CD4-positive, alpha-beta T cell treated with Interleukin-4 for 4 hours (primary cell): ENCODE measurements at places on chromosomes 3 and 15.

GRCh38 chr3:69435274-69436265 is 49.7 kb upstream of the FRMD4B start:
- DNase-seq, result no peak

DNA sequence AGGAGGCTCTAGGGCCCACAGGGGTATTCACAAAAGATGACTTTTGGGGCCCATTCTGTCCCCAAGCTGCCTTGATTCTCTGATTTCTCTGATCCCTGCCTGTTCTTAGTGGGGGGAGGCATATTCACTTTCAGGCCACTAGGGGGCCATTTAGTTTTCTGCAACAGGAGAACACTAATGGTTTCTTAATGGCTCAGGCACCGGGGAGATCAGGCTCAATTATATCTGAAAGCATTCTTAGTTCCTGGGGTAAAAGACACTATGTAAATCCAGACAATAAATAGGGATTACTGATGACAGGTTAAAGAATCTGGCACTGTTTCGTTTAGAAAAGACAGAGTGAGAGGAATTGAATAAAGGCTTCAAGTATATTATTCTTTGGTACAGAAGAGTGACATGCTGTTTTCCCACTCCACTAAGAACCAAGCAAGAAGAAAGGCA is 2.5 kb upstream of the INAFM2 start:
- peak; percentile 77 for DNase-seq

DNA sequence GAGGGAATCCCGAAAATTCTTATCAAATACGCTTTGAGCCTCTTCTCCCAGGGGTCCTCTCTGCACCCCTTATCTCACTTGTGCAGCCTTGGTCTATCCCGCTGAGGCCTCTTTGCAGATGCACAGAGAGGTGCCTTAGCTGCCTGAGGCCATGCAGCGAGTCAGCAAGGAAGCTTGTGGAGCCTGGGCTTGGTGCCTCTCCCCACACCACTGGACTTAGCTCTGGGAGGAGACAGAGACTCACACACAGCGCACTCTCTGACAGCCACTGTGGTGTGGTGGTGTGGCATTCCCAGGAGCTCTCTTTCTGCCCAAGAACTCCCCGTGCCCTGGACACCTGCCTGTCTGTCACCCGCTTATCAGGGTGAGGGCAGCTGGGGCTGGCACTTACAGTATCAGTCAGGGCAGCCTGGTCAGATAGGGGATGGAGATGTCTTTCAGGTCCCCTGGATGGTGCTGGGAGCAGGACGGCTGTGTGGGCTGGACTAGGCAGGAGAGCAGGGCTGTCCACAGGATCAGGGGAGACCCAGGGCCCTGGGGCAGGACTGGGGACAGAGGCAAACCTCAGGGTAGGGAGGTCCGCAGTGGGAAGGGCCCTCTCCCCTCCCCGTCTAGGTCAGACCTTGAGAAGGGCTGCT is 10.2 kb upstream of the LINGO1 start:
- no peak for DNase-seq

DNA sequence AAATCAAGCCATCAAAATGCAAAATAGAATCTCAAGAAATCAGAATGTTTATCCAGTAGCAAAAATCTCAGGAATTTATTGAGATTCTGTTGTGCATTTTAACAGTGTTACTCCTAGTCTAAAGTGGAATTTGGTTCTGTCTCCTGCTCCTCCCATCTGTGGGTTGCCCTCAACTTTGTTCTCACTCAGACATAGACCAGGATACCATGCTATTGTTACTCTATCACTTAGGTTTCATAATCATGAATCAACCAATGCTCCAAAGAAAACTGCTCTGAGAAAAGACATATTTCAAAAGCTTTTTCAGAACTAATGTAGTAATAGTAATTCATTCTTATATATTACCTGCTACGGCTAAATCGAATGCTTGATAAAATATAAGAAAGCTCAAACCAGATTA is 274.7 kb downstream of the RBMS3 start:
- DNase-seq, result no peak

DNA sequence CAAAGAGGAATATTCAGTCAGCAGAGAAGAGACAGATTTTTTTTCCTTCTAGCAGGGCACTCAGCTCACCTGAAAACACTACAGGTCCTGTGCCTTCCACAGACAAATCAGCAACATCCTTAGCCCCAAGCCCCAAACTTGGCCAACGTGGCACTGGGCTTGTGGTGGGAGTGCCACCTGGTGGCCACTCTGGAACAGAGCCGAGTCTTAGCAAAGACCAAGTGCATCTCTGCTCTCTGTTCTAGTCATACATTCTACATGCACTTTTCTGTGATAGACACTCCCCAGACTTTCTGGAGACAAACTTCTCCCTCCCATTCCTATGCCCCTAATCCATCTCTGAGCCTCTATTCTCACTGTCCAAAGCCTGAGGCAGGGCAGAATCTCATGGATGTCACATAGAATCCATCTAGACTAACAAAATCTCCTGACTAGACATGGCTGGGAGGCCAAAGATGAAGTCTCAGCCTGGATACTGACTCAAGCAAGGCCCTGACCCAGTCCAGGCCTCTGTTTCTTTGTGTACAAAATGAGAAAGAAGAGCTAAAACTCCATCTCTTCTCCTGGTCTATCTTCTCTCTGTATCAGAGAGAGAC is 5.1 kb upstream of the SEMA7A start:
- peak; percentile 71 for DNase-seq

DNA sequence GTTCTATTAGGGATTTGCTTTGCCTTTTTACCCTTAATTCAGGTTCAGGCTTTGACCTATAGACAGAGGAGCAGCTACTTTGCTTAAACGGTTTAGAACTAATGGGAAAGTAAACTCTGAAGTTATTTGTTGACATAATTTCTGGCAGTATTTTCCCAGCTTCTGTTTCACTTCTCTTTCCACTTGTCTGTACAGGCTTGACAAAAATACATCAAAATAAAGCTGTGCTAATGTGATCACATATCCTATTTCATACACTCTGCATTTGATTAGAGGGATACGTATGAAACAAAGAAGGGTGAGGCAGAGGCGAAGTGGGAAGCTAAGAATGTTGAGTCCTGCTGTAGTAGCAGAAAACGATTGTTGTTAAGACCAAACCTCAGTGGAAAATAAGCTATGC is 389.1 kb upstream of the RARB start:
- no peak for DNase-seq

DNA sequence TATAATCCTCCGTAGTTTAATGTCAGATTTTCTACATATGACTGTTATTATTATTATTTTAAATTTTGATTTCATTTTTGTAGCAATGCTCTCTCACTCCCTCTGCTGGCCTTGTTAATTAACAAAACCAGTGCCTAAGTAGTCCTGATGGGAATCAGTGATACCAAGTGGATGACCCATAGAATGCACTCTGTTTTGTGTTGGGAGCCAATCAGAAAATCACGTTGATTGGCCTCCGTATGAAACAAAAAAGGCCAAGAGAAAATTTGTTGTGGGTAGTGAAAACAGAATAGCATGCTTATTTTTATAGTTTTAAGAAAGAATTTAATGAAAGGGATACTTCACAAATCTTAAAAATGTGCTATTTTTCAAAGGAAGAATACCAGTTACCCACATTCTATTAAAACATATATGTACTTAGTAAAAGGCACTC is 34.4 kb upstream of the MEIS2 start:
- no peak for DNase-seq

DNA sequence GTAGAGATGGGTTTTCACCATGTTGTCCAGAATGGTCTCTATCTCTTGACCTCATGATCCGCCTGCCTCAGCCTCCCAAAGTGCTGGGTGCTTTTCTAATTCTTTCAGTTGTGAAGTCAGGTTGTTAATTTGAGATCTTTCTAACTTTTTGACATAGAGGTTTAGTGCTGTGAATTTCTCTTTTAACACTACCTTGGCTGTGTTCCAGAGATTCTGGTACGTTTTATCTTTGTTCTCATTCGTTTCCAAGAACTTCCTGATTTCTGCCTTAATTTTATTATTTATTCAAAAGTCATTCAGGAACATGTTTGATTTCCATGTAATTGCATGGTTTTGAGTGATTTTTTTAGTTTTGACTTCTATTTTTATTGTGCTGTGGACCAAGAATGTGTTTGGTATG is 63.5 kb upstream of the CCDC54 start:
- no peak for DNase-seq
